ENCODE measurements at places on chromosomes 2 and 18. TPM values are rescaled to one million over a fixed set of nuclear protein-coding genes. Genes with fewer than 3 reads are reported as not detected.

GRCh38 chr2:225274751-225275150, 124.8 kb upstream of the NYAP2 start:
- no peak overlapping the region for H3K4me3 ChIP-seq
- H3K27ac ChIP-seq, result no peak overlapping the region
- no peaks in the 10 kb centered on the region for H3K4me1 ChIP-seq
- DNase-seq, result no peak
- H3K36me3 ChIP-seq, result no peaks in the 10 kb centered on the region

DNA sequence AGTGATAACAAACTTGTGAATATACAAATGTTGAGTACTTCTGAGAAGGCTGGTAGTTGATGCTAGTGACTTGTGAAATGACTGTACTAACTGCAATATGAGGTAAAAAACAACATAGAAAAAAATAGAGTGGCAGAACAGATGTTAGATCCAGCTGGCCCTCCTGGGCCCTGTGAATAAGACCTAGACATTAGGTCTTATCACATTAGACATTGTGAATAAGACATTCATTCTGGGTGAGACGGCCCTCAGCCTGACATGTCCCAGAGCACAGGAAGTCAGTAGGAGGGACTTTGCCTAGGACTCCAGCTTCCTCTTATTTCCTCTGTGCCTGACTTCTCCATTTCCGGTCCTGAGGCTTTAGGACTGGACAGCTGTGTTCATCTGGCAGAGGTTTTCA, 22.9 kb downstream of the DOK1 start:
- H3K27ac ChIP-seq, result no peak overlapping the region
- no peaks in the 10 kb centered on the region for H3K4me1 ChIP-seq
- no peaks in the 10 kb centered on the region for H3K36me3 ChIP-seq
- DNase-seq, result no peak
- no peak overlapping the region for H3K4me3 ChIP-seq

DNA sequence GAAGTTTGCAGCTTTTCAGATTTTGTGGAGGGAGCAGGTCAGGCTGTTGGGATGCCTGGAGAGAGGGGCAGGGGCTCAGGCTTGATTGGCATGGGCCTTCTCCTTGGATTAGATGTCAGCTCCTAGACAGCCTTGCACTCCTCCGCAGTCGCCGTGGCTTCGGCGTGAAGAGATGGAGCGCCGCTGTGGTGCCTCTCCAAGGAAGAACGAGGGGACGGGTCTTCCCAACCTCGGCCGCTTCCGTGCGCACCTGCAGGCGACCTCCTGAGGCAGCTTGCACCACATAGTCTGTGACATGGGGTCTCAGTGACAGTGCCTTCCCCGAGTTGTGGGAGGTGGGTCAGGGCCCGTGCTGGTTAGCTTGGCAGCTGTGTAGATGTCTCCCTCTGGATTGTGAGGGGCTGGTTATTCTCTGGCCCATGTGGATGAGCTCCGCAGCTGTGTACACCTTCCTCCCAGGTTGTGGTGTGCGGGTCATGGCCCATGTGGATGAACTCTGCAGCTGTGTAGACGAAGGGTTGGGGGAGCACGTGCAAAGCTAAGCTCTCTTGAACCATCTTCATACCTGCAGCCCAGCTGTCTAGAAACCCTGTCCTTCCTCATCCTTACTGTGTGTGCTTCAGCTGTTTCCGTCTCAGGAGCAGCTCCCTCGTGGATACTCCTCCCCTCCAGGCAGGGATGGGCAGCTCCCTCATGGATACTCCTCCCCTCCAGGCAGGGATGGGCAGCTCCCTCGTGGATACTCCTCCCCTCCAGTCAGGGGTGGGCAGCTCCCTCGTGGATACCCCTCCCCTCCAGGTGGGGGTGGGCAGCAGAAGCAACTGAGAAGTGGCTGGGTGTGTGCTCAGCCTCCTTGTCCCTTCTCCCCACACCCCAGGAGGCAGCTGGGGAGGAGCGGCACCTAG, 170.3 kb downstream of the LDLRAD4 start:
- no peak overlapping the region for H3K4me3 ChIP-seq
- no peak for DNase-seq
- H3K4me1 ChIP-seq, result peaks cover 16% of the 10 kb centered on the region
- H3K27ac ChIP-seq, result peak overlapping the region; percentile 56
- H3K27me3 ChIP-seq, result no peaks in the 10 kb centered on the region
- no peaks in the 10 kb centered on the region for H3K36me3 ChIP-seq

DNA sequence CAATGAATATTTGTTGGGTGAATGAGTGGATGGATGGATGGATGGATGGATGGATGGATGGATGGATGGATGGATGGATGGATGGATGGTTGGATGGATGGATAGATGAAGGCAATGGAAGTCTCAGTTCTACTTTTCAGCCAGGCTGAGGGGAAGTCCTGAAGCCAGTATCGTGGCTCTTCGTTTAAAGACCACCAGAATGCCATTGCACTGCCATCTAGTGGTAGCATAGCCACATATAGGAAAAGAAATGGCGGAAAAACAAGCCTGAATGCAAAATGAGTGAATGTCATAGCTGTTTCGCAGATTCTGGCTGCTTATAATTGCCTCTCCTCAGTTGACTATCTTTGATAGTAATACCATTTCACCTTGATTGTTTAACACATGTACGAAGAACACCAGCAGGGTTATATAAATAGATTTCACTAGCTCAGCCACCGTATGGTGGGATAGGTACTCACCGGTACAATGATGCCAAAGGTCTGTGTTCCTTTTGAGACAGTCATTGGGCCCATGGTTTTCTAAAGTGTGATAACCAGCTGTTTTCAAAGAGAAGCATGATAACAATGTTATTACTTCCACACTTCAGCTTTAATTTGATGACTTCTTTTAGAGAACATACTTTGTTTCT, 62.3 kb upstream of the GREB1L start:
- no peaks in the 10 kb centered on the region for H3K4me1 ChIP-seq
- peaks cover 3% of the 10 kb centered on the region for H3K27me3 ChIP-seq
- no peak for DNase-seq

GRCh38 chr2:218863021-218863520, 3.5 kb downstream of the WNT6 start:
- H3K4me1 ChIP-seq, result peaks cover 76% of the 10 kb centered on the region
- H3K27ac ChIP-seq, result peak overlapping the region; percentile 86
- H3K36me3 ChIP-seq, result peaks cover 6% of the 10 kb centered on the region
- peak overlapping the region; percentile 28 for H3K4me3 ChIP-seq

- no peak within 1 kb of the TSS for H3K27ac ChIP-seq
- DNase-seq, result no peak
- H3K4me1 ChIP-seq, result peaks cover 7% of the 10 kb centered on the region
- peaks cover 2% of the 10 kb centered on the region for H3K36me3 ChIP-seq
Observed at GRCh38 chr2:3703236-3703756, at the start of gene DCDC2C. Gene DCDC2C, plus strand, starts transcription at chr2:3703575. Its CDS starts 177 bp downstream, at chr2:3703752.

DNA sequence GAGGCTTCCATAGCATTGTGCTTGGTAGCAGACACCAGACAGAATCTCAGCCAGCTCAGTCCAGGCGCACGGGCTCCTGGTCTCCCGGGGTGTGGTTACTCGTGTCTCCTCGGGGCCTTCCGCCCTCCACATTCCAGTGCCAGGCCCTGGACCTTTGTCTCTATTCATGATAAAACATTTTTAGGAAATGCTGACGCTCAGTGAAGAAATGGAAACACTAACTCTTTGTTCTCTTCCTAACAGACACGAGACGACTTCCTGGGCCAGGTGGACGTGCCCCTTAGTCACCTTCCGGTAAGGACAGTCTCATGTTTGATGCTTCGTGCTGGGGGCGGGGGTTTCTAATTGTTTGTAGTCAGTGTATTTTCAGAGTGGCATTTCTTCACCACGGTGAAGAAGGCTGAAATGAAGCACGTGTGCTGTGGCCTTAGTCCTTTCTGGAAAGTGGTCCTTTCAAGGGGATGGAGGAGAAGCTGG, 271.8 kb downstream of the NEDD4L start:
- H3K4me1 ChIP-seq, result peaks cover 16% of the 10 kb centered on the region
- no peaks in the 10 kb centered on the region for H3K27me3 ChIP-seq
- no peak overlapping the region for H3K4me3 ChIP-seq
- DNase-seq, result no peak
- H3K27ac ChIP-seq, result no peak overlapping the region
- peaks cover 10% of the 10 kb centered on the region for H3K36me3 ChIP-seq

- no peaks in the 10 kb centered on the region for H3K4me1 ChIP-seq
- no peak overlapping the region for H3K27ac ChIP-seq
- no peaks in the 10 kb centered on the region for H3K36me3 ChIP-seq
- H3K4me3 ChIP-seq, result no peak overlapping the region
- DNase-seq, result no peak
Observed at GRCh38 chr2:199757233-199757870, 93.6 kb downstream of the FTCDNL1 start.

GRCh38 chr2:221517696-221518151, 54.4 kb downstream of the EPHA4 start:
- no peak for DNase-seq
- no peak overlapping the region for H3K27ac ChIP-seq

- H3K27me3 ChIP-seq, result no peaks in the 10 kb centered on the region
- H3K36me3 ChIP-seq, result no peaks in the 10 kb centered on the region
- no peak overlapping the region for H3K27ac ChIP-seq
- no peak overlapping the region for H3K4me3 ChIP-seq
Observed at GRCh38 chr2:60268661-60269060, 284.8 kb downstream of the BCL11A start.

GRCh38 chr2:237025090-237025865, 60.4 kb upstream of the COPS8 start:
- peaks cover 4% of the 10 kb centered on the region for H3K4me1 ChIP-seq
- H3K36me3 ChIP-seq, result peaks cover 2% of the 10 kb centered on the region
- H3K4me3 ChIP-seq, result no peak overlapping the region
- no peak overlapping the region for H3K27ac ChIP-seq

GRCh38 chr2:200814276-200814815, 2.6 kb downstream of the BZW1 start:
- DNase-seq, result no peak
- no peaks in the 10 kb centered on the region for H3K27me3 ChIP-seq
- peak overlapping the region; percentile 26 for H3K27ac ChIP-seq
- H3K4me3 ChIP-seq, result no peak overlapping the region
- H3K4me1 ChIP-seq, result peaks cover 25% of the 10 kb centered on the region
- H3K36me3 ChIP-seq, result peaks cover 40% of the 10 kb centered on the region

GRCh38 chr18:48023334-48024008, 93.0 kb upstream of the SMAD2 start:
- no peak overlapping the region for H3K4me3 ChIP-seq
- no peaks in the 10 kb centered on the region for H3K36me3 ChIP-seq
- peaks cover 11% of the 10 kb centered on the region for H3K27me3 ChIP-seq
- peak overlapping the region; percentile 85 for H3K27ac ChIP-seq

DNA sequence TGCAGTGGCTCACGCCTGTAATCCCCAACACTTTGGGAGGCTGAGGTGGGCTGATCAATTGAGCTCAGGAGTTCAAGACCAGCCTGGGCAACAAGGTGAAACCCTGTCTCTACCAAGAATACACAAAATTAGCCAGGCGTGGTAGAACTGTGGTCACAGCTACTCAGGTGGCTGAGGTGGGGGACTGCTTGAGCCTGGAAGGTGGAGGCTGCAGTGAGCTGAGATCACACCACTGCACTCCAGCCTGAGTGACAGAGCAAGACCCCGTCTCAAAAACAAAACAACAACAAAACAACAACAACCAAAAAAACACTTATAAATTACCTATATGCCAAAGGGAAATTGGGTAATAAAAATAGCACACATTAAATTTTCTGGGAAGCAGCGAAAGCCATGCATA, 141.6 kb downstream of the HDAC4 start:
- peaks cover 18% of the 10 kb centered on the region for H3K36me3 ChIP-seq
- H3K4me3 ChIP-seq, result no peak overlapping the region
- DNase-seq, result no peak

DNA sequence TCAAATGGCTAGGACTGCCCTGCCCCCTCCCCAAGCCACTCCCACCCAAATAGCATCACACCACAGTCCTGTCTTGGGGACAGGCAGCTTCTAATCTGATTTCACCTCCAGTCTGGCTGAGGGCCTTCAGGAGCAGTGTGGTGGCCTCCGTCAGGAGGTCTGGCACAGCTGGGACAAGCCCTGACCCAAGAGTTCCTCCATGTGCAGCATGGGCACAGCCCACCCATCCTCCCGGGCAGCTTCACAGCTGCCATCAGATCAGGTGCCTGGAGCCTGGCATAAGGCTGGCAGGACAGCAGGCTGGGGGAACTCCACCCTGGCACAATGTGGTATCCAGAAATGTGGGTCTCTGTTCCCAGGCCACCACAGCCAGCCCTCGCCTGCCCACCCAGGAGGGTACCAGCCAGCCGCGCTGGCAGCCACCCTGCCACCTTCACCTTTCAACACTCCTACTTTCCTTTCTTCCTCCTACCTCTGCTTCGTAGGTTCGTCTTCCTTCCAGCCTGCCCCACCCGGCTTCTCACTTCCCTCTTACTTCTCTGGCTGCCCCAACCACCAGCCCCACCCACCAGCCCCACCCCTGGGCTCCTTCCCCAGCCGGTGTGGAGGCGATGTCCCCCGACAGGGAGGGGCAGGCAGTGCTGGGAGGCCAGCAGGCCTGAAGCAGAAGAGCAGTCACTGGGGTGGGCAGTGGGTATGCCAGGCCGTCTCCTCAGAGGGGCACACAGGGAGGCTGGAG, at the start of gene CAPG:
Gene CAPG, minus strand, starts transcription at position 522 of the 739 bp plus-strand sequence. CDS start 8,221 bp downstream, outside the sequence.
- peak within 1 kb of the TSS; percentile 40 for H3K27ac ChIP-seq
- H3K4me1 ChIP-seq, result peaks cover 44% of the 10 kb centered on the region
- H3K27me3 ChIP-seq, result no peaks in the 10 kb centered on the region
- H3K4me3 ChIP-seq, result no peak within 1 kb of the TSS

- no peak for DNase-seq
- no peaks in the 10 kb centered on the region for H3K27me3 ChIP-seq
- H3K27ac ChIP-seq, result no peak overlapping the region
- H3K4me3 ChIP-seq, result no peak overlapping the region
- peaks cover 12% of the 10 kb centered on the region for H3K4me1 ChIP-seq
Observed at GRCh38 chr2:220370764-220371163, 743.3 kb downstream of the SLC4A3 start.

DNA sequence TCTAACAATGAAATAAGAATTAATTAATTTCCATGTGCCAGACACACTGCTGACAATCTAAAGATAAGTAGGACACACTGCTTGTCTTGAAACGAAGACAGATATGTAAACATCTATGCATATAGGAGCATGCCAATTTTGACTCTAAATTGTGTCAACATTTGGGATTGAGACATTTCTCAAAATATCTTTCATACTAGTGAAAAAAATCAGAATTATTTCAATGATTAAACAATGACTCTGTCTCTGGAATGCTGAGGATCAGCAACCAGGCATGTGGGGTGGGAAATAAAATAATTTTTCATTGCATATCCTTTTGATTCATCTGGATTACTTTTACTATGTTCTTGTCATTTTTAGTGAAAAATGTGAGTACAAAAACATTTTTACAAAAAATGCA, 262.6 kb upstream of the SYT4 start:
- peaks cover 20% of the 10 kb centered on the region for H3K27me3 ChIP-seq
- no peak for DNase-seq
- no peaks in the 10 kb centered on the region for H3K4me1 ChIP-seq
- H3K36me3 ChIP-seq, result no peaks in the 10 kb centered on the region

DNA sequence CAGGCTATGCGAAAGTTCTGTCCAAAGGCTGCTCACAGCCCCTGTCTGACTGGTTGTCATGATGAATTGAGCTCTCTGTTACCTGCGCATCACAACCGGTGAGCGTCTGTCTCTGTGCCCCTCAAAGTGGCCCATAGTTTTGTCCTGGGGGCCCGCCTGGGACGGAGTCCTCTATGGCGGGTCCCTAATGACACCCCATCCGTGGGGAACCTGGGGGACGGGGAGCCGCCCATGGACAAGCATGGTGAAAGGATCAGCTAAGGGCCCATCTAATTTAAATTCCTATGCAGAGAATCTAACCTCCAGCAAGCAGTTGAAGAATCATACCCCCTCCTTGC, 473 bp downstream of the ELMOD3 start:
- H3K36me3 ChIP-seq, result peaks cover 17% of the 10 kb centered on the region
- H3K4me1 ChIP-seq, result peaks cover 24% of the 10 kb centered on the region
- no peaks in the 10 kb centered on the region for H3K27me3 ChIP-seq
- H3K4me3 ChIP-seq, result peak overlapping the region; percentile 98
- DNase-seq, result no peak

Gene GLI2
- 67.0 TPM for total RNA-seq

Gene RGPD5
- 111 TPM for total RNA-seq

Gene KIF1A
- total RNA-seq, result 46.2 TPM

Gene IL36RN
- 0.84 TPM for total RNA-seq

Gene EHBP1
- total RNA-seq, result 67.4 TPM
